Activated T-cell treated with anti-CD3 and anti-CD28 coated beads for 4 hours (primary cell): ENCODE measurements at places on chromosomes 4 and X.

DNA sequence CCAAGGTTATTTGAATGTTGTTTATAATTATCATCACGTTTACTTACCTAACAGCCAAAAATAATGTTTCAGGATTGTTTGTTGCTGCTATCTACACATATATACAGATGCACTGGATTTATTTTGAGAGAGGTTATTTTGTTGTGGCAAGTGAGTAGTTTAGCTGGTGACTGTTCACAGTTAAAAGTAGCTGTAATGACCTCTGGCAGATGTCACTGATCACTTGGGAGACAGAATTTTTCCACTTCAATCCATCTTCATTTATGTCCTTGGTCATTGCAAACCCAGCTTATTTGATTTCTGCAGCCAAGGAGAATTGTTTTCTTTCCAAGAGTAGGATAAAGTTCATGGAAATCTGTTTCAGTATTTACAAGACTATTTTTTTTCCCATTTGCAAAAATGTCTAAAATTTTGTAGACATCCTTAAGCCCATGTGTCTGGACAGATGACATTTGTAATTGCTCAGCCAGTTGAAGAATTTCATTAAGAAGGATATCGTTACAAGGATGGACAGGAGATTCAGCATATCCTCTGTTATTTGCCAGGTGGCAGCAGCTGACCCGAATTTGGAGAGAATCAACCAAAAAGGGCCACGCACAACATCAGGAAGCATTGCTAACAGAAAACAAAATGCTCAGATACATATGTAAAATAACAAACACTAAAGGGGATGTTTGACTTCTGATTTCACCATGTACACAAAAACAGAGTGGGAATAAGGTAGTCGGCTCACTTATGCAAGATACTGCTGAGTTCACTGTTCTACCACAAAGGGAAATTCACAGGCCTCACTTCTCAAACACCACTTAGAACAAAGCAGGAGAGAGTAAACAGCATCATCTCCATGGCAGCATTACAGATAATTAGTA lies 64.5 kb downstream of the GPRIN3 start:
- no peak for DNase-seq

DNA sequence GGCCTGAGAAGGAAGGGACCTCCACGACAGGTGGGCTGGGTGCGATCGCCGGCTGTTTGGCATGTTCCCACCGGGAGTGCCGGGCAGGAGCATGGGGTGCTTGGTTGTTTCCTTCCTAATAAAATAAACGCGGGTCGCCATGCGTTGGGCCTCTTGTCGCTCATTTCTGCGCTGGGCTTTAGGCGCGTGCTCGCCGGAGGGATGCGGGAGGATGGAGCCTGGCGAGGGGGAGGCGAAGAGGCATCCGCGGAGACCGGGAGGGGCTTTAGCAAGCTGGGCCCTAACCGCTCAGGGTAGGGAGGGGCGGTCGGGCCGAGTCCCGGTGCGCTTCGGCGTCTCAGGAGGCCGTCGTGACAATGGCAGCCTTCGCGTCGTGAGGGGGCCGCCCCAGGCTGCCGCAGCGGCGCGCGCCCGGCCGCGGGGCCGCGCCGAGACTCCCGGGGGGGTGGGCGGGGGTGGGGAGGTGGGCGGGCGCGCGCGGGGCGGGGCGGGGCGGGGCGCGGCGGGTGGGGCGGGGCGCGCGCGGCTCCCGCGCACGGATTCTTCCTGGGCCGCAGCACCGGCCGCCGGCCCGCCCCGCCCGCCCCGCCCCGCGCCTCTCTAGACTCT lies 476 bp upstream of the GDI1 start:
- DNase-seq: no peak

- DNase-seq: no peak
Measured at GRCh38 chr4:26930964-26931363, 70.3 kb downstream of the STIM2 start.

- DNase-seq: no peak
Measured at GRCh38 chr4:38278255-38278654, 318.1 kb downstream of the PTTG2 start.

DNA sequence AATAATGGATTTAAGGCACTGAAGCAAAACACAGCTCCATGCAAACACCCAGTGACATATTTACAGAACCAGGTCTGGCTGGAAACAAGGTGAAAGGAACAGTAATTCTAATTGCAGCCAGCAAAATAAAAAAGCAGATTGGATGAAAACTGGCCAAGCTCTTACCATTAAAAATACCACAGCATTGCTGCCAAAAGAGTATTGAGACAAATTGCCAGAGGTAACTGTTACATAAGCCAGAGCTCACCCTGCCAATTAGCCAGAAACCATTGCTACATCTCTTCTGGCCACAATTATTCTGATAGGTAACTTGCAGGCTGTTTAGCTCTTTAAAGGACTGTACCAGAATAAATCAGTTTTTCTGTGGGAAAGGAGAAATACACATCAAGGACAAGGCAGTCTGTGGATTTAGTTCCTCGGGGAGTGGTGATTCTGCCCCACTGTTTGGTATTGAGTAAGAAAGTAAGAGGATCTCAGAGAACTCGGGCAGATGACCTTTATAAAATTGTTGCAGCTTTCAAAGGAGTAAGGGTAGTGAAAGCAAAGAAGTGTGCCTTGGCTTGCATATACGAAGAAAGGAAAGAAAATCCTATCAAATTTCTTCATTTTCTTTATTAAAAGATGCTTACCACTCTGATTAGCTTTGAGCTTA lies 369.5 kb downstream of the PPP3CA start:
- no peak for DNase-seq

DNA sequence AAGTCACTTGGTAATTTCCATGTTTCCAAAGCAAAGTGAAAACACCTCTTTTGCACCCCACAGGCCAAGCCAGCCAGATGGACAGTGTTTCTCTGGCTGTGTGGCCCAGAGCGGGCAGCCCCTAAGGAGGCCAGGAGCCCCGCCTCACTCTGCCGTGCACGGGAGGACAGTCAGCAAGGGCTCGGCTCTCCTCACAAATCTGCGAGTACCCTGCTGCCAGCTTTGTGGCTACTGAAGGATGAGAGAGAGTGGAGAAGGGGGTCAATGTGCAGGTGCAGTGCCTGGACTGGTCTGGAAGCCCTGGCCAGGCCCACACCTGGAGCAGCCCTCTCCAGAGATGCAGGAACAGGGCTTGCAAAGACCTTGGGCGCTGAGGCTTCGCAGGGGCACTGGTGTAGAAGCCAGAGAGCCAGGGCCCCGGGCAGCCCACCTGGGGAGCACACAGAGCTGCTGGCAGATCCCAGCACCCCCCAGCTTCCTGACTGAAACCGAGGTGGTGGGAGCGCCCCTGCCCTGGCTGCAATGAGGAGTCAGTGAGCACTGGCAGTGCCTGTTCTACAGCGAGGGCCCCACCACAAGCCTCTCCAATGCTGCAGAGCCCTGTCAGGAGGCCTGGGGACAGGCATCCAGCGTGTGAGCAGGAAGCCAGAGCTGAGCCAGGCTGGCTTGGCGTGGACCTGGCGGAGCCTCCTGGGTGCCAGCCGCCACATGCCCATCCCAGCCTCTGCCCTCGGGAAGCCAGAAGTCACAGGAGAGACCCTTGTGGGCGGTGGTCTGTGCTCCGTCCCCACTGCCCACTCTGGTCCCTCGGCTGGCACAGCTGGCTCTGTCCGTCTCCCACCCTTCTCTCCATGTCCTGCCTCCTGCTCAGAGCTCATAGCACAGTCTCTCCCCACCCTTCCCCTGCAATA lies 3.9 kb downstream of the SPON2 start:
- no peak for DNase-seq

DNA sequence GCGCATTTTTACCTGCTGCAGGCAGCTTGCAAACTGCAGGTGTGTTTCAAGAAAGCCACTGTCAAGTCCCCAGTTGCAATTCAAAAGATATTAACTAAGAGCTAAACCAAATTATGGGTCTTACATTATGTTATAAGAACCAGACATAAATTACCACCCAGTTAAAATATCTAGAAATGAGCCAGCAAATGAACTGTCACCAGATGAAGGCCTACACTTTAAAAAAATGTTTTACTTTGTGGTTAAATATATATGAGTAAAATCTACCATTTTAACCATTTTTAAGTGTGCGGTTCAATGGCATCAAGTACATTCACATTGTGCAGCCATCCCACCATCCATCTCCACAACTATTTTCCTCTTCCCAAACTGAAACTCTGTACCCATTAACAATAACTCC lies 32.0 kb upstream of the TMEM131L start:
- DNase-seq: no peak

- no peak for DNase-seq
Measured at GRCh38 chr4:89645482-89645881, 191.5 kb downstream of the SNCA start.

DNA sequence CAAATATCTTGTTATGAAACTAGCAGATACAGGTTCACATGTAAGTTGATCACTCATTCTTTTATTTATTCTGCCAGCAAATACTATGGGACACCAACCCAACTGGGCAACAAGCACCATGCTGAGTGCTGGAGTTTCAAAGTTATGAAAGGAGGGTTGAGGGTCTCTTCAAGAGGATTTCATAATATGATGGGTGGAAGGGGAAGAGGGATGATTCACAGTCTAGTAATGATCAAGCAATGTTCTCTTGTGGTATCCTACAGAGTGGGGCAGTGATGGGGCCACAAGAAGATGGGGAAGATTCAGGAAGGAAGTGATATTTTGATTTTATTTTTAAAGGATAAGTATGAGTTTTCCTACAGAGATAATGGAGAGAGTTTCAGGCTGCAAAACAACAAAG lies 46.2 kb upstream of the TXK start:
- DNase-seq: no peak

DNA sequence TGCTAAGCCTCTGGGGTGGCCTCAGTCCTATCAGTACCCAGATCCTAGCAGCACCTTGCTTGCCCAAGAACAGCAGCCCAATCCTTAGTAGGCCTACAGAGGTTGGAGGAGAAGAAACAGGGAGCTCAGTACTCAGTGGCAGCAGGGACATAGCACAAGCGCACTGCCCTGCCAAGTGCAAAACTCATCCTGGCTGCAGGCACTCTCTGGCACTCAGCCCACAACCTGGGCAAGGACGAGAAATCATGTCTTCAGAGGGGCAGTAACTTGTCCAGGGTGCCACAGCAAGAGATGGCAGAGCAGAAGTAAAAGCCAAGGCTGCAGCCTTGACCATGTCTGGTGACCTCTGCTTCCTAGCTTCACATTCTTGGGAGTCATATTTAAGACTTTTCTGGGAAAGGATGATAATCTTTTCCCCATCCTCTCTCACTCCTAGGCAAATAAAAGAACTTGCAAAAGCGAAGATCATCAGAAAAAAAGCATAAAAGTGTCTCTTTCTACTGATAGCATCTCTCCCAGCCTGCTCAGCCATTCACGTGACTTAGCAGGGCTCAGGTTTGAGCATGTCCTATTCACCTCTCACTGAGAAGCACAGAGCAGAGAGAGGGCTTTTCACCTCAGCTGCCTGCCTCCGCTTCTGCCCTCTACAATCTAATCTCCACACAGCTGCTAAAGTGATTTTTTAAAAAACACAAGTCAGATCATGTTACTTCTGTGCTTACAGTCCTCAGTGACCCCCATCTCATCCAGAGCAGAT lies 37.2 kb upstream of the MAGEA4 start:
- no peak for DNase-seq
